ENCODE measurements at places on chromosomes 12 and 14.

DNA sequence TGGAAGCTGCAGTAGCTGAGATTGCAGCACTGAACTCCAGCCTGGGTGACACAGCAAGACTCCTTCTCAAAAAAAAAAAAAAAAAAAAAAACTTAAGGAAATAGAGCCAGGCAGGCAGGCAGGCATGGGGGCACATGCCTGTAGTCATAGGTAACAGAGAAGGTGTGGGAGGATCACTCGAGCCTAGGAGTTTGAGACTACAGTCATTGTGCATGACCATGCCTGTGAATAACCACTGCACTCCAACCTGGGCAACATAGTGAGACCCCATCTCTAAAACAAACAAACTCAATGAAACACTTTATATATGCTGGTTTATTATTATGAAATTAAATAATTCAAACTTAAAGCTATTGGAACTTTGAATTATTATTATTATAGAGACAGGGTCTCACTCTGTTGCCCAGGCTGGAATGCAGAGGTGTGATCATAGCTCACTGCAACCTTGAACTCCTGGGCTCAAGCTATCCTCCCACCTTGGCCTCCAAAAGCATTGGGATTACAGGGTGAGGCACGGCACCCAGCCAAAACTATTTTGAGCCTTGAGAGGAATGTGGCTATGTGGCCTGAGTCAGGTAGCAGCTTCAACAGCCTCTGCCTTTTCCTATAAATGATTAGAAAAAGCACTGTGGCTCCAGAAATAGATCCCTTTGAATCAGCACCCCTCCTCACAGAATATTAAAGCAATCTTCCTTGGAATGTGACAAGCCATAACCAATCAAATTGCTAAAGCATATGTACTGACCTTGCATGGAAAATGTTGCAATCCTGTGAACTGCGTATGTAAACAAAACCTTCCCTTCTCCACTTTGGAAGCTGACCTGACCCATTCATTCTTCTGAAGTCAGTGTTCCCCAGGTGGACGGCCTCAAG lies 34.7 kb upstream of the YY1 start:
- no peak for DNase-seq

- DNase-seq, result no peak
Measured at GRCh38 chr12:114286145-114286544, 119.8 kb downstream of the TBX5 start.

- no peak for DNase-seq
Measured at GRCh38 chr12:3950714-3951320, 77.6 kb upstream of the PARP11 start.

GRCh38 chr14:103185051-103186029 lies 62.1 kb downstream of the TNFAIP2 start:
- DNase-seq, result no peak

DNA sequence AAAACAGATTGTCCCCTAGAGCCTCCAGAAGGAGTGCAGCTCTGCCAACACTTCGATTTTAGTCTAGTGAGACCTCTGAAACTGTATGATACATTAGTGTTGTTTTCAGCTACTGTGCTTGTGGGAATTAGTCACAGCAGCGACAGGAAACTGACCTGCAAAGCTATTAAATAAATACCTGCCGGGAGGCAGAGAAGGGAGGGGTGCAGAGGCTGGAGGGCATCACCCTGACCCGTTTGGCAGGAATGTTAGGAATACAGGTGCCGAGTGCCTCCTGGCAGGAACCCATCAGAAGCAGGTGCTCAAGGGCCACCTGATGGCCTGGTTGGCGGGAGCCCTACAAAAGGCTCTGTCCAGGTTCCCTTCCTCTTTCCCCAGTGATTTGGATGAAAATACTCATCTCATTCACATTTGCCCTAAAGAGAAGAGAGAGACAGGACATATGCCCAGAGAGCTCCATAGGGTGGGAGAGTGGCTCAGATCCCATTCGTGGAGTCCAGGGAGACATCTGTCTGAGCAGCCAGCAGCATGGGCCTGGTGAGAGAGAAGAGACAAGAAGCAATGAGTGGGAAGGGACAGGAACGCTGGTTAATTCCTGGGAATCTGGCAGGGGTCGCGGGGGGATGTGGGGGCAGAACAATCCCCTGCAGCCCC lies 44.6 kb downstream of the C14orf132 start:
- no peak for DNase-seq

DNA sequence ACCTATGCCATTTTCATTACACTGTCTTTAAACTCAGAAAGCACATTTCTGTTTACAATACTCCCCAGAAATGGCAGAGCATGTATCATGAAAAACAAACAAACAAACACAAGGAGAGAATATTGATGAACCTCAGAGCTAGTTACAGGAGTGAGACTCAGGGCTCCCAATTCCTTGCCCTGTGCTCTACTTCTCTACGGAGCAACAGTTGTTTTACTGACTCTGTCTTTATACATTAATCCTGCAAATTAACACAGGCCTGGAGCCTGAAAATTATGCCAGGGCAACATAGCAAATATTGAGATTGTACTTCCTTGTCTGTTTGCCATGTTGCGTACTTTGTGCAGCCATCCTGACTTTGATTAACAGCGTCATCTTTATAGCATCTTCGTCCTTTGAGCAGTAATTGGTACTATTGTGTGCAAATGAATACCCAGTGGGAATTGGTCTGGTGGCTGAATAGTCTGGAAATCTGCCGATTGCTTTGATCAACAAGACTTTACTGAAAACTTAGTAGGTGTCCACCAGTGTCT lies 15.2 kb upstream of the AKAP6 start:
- DNase-seq, result no peak

DNA sequence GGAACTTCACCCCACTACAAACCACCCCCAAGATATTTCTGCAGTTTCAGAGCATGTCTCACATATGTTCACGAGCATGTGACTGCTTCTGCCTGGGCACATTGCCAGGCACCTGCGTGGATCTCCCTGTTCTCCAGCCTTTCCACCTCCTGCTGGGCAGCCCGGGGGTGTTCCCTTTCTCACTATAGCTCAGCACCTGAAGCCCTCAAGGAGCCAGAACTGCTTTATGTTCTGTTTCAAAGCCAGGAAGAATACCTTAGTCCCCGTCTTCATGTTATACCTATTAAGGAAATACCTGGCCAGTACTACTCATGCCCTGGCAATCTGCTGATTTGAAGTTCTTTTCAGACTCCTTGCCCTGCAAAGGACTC lies 4.2 kb upstream of the FGF6 start:
- DNase-seq, result no peak

DNA sequence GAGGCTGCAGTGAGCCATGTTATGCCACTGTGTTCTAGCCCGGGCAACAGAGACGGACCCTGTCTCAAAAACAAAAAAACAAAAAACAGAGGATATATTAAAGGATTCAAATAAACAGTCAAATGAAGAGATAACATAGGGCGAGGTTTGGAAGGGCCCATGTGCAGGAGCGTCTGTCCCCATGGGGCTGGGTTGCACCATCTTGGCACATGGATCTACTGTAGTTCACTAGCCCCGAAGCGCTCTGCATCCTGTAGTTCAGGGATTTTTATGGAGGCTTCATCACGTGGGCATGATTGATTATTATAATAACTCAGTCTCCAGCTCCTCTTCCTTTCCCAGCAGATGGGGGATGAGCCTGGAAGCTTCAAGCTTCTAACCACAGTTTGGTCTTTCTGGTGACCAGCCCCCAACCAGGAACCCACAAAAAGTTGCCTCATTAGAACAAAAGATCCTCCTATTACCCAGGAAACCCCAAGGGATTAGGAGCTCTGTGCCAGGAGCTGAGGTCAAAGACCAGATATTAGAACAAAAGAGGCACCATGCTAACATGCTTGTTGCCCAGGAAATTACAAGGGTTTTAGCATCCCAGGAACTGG lies 59.9 kb downstream of the HCAR2 start:
- no peak for DNase-seq

GRCh38 chr12:92193063-92193462 lies 47.4 kb upstream of the BTG1 start:
- no peak for DNase-seq

GRCh38 chr12:131774576-131775391 lies 53.4 kb upstream of the MMP17 start:
- no peak for DNase-seq

DNA sequence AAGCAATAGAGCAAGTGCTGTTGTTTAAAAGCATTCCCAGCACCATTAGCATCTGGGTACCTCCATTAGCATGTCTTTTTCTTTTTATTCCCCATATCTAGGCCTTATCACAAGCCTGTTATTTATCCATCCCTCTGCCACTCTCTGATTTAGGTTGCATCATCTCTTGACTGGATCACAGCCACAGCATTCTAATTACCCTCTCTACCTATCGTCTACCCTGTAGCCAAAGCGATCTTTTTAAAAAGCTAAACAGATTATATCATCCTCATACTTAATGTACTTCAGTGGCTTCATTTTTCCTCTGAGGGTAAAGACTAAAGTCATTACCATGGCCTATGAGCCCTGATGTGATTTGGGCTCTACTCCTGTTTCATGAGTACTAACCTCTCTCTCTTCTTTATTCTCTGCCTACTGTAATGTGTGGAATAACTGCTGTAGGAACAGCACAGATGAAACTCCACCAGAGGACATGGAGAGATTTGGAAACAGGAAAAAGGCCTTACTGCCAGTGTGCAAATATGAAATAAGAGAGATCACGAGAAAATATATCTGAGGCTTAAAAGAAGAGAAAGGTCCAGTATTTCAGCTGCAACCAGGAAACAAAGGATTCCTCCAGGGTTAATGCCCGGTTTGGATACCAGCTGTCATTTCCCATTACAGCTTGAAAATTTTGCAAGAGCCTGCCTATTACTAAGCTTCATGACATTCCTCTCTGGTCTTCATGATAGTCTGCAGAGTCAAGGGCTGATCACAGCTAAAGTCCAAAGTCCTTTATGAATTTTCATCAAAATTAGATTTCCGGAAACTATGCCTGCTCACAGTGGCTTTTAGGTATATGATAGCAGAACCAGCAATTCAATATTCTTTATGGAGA lies 422.5 kb upstream of the PDE3A start:
- DNase-seq, result peak; percentile 45

GRCh38 chr14:74459976-74460375 lies 33.1 kb downstream of the NPC2 start:
- no peak for DNase-seq

DNA sequence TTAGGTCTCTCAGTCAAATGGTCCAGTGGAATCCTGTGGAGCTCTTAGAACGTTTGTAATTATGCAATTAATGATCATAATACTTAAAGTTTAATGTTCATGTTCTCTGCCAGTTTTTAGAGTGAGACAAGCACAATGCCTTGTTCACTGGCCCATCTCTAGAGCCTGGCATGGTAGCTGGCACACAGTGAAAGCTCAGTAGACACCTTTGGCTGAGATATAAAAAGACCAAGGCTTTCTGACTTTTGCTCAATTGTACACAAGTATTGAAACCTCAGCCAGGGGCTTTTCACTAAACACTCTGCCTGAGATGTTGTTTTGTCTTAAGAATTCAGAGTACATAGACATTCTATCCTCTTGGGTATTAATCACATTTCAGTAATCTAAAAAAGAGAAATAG lies 241.8 kb upstream of the ATP2B1 start:
- DNase-seq, result no peak

GRCh38 chr12:131044136-131044535 lies 90.4 kb downstream of the ADGRD1 start:
- DNase-seq, result no peak

DNA sequence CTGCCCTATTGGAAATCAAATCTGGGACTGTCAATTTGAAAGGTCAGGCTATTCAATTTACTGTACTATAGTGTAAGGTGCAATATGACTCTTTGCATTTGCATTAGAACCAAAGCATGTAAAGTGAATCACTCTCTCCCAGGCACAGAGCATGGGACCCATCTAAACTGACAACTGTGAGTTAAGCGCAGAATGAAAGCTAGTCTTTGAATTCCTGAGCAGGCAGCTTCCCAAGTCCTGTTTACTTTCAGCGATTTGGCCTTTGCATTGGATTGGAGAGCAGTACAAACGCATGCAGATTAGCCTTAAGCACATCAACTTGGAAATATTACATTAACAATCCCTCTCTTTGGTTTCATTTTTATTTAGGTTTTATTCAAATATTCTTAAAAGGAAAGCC lies 74.6 kb downstream of the RERG start:
- DNase-seq, result no peak

GRCh38 chr12:58907391-58907790 lies 12.9 kb downstream of the LRIG3 start:
- DNase-seq, result no peak

DNA sequence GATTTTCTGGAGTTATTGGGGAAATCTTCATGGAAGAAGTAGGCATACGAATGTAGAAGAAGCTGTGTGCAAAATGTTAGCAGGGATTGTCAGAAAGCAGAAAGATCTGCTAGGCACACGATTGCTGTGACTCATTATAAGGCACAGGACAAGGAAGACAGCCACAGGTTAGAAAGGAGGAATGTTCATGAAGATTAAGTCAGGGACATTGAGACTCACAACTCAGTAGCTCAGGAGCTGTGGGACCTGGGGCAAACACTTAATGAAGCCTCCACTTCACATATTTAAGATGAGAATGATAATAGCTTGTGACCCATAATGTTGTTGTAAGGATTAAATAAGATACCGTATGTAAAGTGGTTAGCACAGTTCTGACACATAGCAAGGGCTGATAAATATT lies 26.6 kb upstream of the RTRAF start:
- DNase-seq, result no peak

DNA sequence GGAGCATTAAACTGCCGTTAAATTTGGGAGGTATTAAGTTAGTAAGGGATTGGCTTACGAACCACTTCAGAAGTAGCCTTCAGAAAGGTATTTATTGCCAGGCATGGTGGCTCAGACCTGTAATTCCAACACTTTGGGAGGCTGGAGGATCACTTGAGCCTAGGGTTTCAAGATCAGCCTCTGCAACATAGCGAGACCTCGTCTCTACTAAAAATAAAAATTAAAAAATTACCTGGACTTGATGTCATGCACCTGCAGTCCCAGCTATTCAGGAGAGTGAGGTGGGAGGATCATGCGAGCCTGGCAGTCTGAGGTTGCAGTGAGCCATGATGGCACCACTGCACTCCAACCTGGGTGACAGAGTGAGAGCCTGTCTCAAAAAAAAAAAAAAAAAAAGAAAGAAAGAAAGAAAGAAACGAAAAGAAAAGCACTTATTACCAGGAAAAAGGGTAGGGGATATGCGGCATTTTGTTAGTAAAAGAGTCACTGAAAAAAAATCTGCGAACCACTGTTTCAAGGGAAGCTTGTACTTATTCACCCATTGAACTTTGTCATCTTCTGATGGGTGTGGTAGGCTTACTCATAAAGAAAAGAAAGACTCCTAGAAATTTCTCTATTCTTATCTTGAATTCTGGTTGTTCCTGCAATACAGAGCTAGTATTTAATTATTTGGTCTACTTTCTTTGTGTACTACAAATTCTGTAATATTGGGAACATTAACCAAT lies 33.6 kb upstream of the PLEKHA5 start:
- DNase-seq, result no peak

DNA sequence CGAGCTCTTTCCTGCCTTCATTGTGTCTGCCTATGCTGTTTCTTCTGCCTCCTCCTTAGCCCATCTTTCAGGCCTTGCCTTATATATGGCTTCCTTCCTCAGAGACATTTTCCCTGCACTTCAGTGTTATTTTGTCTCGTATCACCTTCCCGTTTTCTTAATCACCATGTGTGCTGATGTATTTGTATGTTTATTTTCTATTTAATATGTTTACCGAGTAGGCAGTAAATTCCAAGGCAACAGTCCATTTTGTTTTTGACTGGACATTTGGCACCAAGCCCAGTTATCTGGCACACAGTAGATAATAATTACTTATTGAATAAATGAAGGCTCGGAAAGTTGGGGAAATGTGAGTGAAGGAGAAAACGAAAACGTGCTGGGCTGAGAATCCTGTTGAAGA lies 4.6 kb upstream of the POU6F1 start:
- DNase-seq, result no peak

Measured in GM04504 (cell line).